ENCODE measurements at places on chromosomes 7 and 10.

DNA sequence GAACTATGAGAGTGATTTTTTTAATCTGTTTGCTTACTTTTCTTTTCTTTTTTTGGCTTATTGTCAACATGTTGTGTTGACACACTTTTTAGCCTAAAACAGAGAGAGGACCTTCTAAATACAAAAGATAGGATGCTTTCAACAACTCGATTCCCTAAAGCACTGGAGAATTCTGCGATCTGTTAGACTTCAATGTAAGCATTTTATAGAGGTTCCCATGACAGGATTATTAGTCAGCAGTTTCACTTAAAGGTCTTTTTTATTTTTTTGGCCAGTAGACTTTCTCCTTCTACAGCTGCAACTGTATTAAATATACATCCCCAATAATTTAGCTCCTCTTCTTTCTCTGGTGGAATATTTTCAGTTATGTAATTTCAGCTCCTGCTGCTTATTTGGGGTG is 12.7 kb upstream of the NRP1 start:
- DNase-seq: no peak

DNA sequence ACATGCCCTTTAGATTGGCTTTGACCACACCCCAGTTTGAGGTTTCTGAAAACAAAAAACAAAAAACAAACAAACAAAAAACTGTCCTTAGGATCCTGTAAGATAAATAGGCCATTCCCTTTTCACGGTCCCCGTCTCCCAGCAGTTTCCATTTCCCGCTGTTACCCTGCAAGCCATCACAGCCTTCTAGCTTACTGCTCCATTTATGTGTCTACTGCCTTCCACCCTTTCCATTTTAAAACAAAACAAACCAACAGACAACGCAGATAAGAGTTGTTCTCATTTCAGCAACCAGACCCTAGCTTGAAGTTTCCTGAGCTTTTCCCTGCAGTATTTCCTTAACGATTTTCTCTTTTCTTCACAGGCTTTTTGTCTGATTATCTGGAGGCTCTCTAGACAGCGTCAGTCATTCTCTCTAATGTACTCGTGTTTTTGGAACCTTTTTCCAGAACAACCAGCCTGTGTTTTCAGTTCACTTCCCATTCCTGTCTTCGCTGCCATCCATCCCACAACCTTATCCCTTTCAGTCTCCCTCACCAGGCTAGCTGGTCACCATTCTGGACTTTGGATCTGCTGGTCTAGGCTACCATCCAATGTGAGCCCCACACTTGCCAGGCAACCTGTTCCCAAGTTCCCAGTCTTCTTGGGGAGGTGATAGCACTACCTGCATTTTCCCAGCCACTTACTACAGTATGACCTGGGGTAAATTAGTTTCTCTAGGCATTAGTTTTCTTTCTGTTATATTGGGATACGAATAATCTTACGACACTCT is 317.3 kb upstream of the FZD1 start:
- no peak for DNase-seq

DNA sequence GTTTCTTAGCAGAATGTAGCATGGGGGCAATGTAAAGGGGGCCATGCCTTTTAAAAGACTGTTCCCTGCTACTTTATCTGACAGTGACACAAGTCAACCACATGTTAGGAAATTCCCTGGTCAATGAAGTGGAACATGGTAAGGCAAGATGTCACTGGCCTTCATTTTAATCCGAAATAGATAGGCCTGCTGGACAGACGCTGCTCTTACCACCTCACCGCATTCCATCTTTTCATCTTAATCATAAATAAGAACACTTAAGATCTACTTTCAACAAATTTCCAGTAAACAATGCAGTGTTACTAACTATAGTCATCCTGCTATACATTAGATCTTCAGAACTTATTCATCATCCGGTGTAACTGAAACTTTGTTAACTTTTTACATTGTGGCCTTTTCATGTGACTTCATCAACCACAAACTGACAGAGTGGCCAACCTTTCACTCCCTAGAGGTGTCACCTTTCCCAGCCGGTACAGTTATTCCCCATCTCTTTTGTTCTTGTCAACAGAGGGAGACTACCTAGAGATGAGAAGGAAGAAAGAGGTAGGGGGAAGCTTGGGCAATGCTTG is 15.6 kb downstream of the ASB4 start:
- no peak for DNase-seq

- DNase-seq: no peak
Observed at GRCh38 chr10:59869594-59869940, 36.8 kb downstream of the CCDC6 start.

GRCh38 chr7:18792871-18793595 is 297.5 kb downstream of the HDAC9 start:
- no peak for DNase-seq

DNA sequence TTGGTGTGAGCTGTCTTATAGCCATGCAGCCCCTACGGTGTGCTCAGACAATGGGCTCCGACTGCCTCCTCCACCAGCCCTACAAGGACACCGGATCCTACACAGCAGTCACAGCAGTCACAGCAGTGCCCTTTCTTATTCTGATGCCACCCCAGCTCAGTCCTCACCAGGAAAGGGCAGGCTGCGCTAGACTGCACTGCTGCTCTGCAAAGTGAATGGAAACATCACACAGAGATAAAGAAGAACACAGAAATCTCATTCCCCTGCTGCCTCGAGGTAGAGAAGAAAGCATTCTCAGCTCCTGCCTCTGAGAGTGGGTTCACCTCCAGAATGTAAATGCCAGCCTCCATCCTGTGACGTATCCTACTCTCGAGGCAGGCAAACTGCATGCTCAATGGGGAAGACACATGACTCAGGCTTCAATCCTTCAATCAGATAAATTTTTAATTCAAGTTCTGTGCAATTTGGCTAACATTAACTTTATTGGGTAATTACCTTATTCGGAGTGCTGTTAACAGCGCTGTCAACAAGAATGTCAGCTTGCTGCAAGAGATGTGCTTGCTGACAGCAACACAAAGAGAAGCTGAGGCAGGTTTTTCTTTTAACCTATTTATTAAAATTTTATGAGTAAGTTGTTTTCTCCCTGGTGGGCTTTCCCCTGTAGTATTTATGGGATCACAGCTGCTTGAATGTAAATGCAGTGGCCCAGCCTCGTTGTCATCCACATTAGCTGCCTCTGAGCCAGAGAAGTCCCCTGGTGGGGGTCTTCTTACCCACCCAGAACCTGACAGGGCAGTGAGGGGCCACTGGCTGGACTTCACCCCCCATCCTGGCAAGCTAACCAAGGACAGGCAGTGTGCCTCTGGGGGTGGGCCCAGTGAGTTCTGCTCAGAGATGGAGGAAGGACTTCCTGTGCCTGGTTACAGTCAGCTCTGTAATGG is 241.3 kb upstream of the KMT2E start:
- no peak for DNase-seq

DNA sequence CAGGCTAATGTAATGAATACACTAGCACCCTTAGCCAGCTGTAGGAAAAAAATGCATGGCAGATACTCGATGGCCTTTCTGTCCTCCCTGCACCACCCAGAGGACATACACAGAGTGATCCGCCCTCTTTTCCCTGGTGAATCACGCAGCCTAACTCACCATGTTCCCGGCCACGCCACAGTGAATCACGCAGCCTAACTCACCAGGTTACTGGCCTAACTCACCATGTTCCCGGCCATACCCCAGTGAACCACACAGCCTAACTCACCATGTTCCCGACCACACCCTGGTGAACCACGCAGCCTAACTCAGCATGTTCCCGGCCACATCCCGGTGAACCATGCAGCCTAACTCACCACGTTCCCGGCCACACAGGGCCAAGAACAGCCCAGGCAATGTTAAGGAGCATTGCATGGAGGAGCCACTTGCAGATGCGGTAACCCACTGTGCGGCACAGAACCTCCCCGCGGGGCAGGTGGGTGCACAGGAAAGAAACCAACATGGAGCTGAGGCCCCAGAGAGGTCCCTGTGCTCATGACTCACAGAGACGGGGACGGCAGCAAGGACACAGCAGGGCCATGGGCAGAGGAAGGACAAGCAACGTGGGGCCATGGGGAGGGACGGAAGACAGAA is 508.5 kb downstream of the DNAJB6 start:
- no peak for DNase-seq

- no peak for DNase-seq
Observed at GRCh38 chr7:122433765-122434164, 129.2 kb upstream of the FEZF1 start.

DNA sequence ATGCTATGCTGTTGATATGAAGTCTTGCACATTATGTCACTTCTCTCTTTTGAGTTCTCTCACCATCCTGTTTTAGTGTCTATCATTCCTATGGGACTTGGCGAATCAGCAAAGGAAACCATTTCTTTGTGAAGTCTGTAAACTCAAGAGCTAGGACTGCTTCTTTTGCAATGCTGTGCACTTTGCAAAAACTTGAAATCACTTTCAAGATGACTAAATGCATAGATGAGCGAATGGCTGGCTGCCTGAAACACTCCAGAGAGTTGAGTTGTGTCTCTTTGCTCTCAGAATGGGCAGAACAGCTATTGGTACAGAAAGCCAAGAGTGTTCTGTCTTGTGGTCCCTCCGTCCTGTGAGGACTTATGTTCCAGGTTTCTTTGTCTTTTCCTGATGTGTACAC is 18.3 kb upstream of the ELMO1 start:
- DNase-seq: no peak
